IMR-90 (cell line): ENCODE measurements at places on chromosomes 7 and 10. TPM values are rescaled to one million over a fixed set of nuclear protein-coding genes. Genes with fewer than 3 reads are reported as not detected.
A peak's percentile ranks its signal among the peaks of the same experiment; 100 is the strongest.

AASS gene
- 12.9 and 15.0 TPM in 2 replicates for total RNA-seq

- H3K27ac ChIP-seq = no peak overlapping the region
- no peak overlapping the region for H3K4me3 ChIP-seq
Observed at GRCh38 chr7:106313456-106313901, 28.7 kb upstream of the NAMPT start.

DNA sequence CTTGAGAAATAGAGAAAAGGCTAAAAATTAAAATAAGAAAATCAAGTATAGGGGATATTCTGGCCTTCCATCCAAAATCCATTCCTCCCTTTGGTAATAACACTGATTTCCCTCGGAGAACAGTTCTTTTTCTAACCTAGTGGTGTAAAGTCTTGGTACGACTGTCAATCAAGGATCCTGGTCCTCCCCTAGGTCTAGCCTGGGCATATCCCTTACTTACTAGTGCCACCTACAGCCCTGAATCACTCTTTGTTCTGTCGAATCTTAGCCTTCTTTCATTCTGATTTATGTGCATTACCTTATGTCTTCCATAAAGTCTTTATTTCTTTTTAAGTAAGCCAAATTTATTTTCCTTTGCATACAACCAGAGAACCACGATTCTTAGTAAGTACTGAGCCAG lies 298.7 kb upstream of the LRRTM3 start:
- no peak overlapping the region for H3K27ac ChIP-seq
- H3K27me3 ChIP-seq = no peaks in the 10 kb centered on the region
- no peak overlapping the region for H3K4me3 ChIP-seq
- DNase-seq = no peak
- no peaks in the 10 kb centered on the region for H3K4me1 ChIP-seq

PTPRZ1 gene
- total RNA-seq = not detected in 2 replicates

DNA sequence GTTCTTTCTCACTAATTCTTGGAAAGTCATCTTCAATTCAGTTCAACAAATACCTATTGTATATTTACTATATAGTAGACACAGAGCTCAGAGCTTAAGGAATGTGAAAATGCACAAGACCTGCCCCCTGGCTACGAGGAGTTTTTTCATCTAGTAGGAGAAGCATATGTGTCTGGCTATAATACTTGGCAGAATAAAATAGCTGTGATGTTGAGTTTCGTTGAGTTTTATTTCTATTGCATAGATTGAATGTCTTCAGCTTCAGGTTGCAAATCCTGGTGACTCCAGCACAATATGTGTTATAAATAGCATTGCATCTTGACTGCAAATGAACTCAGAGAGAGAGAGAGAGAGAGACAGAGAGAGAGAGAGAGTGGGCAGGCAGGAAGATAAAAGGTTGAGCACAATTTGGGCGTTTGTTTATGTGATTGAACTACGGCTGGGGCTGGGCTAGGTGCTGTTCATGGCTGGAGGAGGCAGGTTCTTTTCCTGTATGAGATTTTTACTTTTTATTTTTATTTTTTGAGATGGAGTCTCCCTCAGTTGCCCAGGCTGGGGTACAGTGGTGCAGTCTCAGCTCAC lies 229.6 kb downstream of the GALNT17 start:
- DNase-seq = no peak
- no peaks in the 10 kb centered on the region for H3K4me1 ChIP-seq
- no peaks in the 10 kb centered on the region for H3K27me3 ChIP-seq
- no peak overlapping the region for H3K27ac ChIP-seq

GRCh38 chr7:42469341-42469740 lies 232.3 kb upstream of the GLI3 start:
- H3K36me3 ChIP-seq = no peaks in the 10 kb centered on the region
- no peak overlapping the region for H3K4me3 ChIP-seq
- H3K27ac ChIP-seq = no peak overlapping the region
- H3K27me3 ChIP-seq = peaks cover under 1% of the 10 kb centered on the region
- H3K4me1 ChIP-seq = no peaks in the 10 kb centered on the region

STAM gene
- 22.9 and 31.9 TPM in 2 replicates for total RNA-seq

DNA sequence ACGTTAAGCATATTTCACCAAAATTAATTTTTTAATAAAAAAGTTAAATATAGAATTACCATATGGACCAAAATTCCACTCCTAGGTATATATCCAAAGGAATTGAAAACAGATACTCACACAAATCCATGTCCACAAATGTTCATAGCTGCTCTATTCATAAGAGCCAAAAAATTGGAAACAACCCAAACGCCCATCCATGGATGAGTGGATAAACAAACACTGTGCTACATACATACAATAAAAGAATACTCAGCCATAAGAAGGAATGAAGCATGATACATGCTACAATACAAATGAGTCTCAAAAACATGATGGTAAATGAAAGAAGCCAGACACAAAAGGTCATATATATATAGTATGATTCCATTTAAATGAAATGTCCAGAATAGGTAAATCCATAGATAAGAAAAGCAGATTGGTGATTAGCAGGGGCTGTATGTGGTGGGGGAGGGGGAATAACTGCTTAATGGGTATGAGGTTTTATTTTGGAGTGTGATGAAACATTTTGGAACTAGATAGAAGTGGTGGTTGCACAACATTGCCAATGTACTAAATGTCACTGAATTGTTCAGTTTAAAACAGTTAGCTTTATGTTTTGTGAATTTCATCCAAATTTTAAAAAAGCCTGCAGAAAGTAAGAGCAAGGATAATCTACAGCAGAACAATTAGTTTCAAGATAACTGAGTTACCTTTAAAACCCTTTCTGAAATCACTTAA lies 101.2 kb upstream of the EFCAB10 start:
- no peaks in the 10 kb centered on the region for H3K36me3 ChIP-seq
- no peak overlapping the region for H3K27ac ChIP-seq
- no peak for DNase-seq
- H3K4me1 ChIP-seq = peaks cover 4% of the 10 kb centered on the region; the same call in 1 of the 2 replicates
- H3K27me3 ChIP-seq = no peaks in the 10 kb centered on the region
- no peak overlapping the region for H3K4me3 ChIP-seq

CCDC172 gene
- total RNA-seq = not detected in 2 replicates

GRCh38 chr7:143193880-143194279 lies 10.7 kb downstream of the TAS2R39 start:
- H3K4me1 ChIP-seq = no peaks in the 10 kb centered on the region
- DNase-seq = no peak
- H3K27me3 ChIP-seq = no peaks in the 10 kb centered on the region
- no peak overlapping the region for H3K4me3 ChIP-seq
- no peaks in the 10 kb centered on the region for H3K36me3 ChIP-seq

- no peaks in the 10 kb centered on the region for H3K27me3 ChIP-seq
- no peaks in the 10 kb centered on the region for H3K4me1 ChIP-seq
- H3K36me3 ChIP-seq = peaks cover 23% of the 10 kb centered on the region
- H3K27ac ChIP-seq = no peak overlapping the region
- no peak overlapping the region for H3K4me3 ChIP-seq
Observed at GRCh38 chr7:65955718-65956117, 26.3 kb downstream of the GUSB start.

GRCh38 chr7:107233-107632 lies 85.1 kb upstream of the FAM20C start:
- no peaks in the 10 kb centered on the region for H3K36me3 ChIP-seq
- H3K27ac ChIP-seq = no peak overlapping the region
- DNase-seq = no peak
- H3K27me3 ChIP-seq = no peaks in the 10 kb centered on the region
- no peak overlapping the region for H3K4me3 ChIP-seq
- H3K4me1 ChIP-seq = no peaks in the 10 kb centered on the region; the same call in 1 of the 2 replicates

DNA sequence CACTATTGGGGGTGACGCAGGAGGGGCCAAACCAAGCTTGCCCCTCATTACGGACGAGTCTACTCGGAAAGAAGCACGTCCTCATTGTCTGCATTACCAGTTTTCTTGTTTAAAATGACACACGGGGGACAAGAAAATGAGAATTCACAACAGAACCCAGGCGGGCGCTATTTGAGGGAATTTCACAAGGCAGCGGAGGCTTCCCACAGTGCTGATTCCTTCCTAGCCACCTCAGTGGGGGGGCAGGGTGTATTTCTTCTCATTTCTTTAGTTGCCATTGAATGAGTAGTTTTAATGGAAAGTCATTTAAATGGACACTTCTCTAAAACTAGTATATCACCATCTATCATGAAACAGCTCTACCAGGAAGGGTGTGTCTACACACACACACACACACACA lies 42.9 kb downstream of the NRAP start:
- peaks cover 12% of the 10 kb centered on the region for H3K27me3 ChIP-seq
- no peaks in the 10 kb centered on the region for H3K36me3 ChIP-seq
- H3K27ac ChIP-seq = no peak overlapping the region
- H3K4me3 ChIP-seq = no peak overlapping the region

- no peaks in the 10 kb centered on the region for H3K36me3 ChIP-seq
- H3K27ac ChIP-seq = no peak overlapping the region
- no peaks in the 10 kb centered on the region for H3K4me1 ChIP-seq
- DNase-seq = no peak
Observed at GRCh38 chr10:3350617-3351258, 178.2 kb upstream of the PITRM1 start.

DNA sequence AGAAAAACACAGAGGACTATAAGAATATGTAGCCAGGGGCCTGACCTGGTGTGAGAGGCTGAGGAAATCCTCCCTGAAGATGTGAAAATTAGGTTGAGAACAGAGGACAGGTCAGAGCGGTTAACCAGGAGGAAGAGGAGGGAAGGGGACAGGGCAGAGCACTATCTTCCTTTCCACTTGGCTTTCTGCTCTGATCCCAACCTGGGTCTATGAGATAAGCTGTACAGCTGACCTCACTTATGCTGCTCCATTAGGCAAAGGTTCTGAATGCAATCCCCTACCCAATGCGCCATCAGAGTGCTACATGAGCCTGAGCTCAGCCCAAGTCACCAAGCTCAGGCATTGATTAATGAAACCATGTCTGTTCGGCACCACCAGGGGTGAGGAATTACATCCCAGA lies 10.5 kb downstream of the LIPA start:
- no peaks in the 10 kb centered on the region for H3K36me3 ChIP-seq
- no peak overlapping the region for H3K4me3 ChIP-seq
- H3K27me3 ChIP-seq = no peaks in the 10 kb centered on the region
- no peak for DNase-seq

DNA sequence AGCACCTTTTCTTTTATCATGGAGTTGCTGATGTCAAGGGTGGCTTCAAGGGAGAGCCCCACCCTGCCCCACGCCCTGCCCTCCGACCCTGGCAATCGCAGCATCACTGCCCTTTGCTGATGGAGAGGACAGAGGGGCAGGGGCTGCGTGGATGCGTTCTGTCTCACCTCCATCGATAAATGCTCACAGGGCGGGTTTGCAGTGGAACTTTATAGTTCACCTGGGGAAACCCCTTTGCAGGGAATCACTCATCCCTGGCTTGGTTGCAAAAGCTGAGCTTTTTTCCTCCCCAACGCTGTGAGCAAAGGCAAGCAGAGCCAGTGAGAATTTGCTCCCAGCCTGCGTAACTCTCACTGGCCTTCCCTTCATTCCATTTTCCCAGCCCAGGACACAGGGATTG lies 176.8 kb downstream of the WDR37 start:
- no peak overlapping the region for H3K4me3 ChIP-seq
- H3K4me1 ChIP-seq = no peaks in the 10 kb centered on the region
- H3K27ac ChIP-seq = no peak overlapping the region
- H3K27me3 ChIP-seq = no peaks in the 10 kb centered on the region

DNA sequence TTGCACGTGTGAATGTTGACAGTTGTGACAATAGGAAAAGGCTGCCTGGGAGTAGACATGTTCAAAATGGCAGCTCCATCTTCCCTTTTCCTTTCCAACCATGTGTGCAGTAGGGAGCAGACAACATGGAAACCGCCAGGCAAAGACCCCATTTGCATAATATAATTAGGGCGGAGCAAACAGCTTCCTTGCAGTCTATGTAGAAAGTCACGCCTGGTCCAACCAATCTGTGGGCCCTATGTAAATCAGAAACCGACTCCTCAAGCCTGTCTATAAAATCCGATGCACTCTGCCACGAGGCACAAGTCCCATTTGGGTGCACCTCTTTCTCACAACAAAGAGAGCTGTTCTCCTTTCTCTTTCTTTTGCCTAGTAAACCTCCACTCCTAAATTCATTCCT lies 19.6 kb downstream of the NEBL start:
- H3K27ac ChIP-seq = no peak overlapping the region
- H3K36me3 ChIP-seq = no peaks in the 10 kb centered on the region
- DNase-seq = no peak
- no peak overlapping the region for H3K4me3 ChIP-seq
- H3K27me3 ChIP-seq = no peaks in the 10 kb centered on the region

DNA sequence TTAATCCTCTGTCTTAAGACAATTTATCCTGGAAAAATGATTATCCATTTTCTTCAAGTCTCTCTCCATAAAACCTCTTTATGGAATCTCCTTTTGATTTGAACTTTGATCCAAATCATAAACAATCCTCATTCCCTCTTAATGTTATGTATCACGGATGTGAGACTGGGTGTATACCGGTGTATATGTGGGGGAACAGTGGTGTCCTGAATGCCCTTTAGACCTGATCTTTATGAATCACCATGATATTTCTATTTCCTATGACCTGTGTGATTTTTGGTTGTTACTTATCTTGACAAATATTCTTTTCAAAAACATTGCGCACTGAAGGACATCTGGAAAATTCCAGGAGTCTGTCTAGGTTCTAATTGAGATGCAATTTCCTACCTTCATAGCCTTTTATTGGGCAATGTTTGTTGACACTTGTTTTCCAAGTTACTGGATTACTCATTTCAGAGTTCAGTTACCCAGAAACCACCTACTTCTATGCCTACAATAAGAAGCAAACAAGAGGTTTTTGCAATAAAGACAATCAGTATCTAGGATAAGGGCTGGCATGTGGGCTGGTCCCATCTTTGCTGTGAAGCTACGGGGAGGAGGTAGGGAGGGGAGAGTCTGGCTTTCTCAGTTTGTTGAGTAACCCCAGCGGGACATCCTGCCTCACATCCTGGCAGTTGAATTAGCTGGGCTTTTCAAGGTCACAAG lies 190.4 kb downstream of the CTTNBP2 start:
- peaks cover 14% of the 10 kb centered on the region for H3K27me3 ChIP-seq
- H3K27ac ChIP-seq = no peak overlapping the region
- H3K4me3 ChIP-seq = no peak overlapping the region
- H3K4me1 ChIP-seq = no peaks in the 10 kb centered on the region

DNA sequence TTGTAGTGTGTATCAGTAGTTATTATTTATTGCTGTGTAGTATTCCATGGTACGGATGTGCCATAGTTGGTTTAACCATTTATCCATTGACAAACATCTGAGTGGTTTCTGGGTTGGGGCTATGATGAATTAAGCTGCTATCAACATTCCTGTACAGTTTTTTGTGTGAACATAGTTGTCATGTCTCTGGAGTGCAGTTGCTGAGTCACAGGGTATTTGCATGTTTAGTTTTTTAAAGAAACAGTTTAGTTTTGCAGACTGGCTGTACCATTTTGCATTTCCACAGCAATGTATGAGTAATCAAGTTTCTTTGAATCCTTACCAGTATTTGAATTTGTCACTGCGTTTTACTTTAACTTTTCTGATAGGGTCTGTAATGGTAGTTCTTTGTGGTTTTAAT lies 516.7 kb upstream of the CELF2 start:
- H3K4me3 ChIP-seq = no peak overlapping the region
- peak; percentile 91 for DNase-seq
- H3K36me3 ChIP-seq = no peaks in the 10 kb centered on the region
- H3K27ac ChIP-seq = no peak overlapping the region
